HS-5 (cell line): ENCODE measurements at places on chromosomes 1 and 21.
A peak's percentile ranks its signal among the peaks of the same experiment; 100 is the strongest.

- DNase-seq, result no peak
Measured at GRCh38 chr1:167429612-167430011, 88.7 kb downstream of the CD247 start.

- DNase-seq, result no peak
Measured at GRCh38 chr1:88401313-88401712, 282.8 kb upstream of the PKN2 start.

DNA sequence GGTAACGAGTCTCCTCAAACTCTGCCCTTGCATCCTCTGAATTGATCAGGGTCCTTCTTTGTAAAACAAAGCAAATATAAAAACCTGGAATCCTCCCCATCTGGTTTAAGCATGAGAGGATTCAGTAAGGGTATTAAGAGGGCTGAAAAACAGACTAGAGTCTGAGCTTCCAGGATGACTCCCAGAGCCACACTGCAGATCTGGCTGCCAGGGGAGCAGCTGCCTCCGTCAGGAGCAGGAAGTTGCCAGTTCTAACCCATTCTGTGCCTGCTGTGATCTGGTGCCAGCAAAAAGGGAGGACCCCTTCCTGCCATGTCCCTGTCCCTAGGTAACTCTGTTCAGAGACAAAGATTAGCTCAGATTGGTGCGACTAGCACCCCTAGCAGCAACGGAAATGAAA lies 27.5 kb downstream of the SERTAD4 start:
- no peak for DNase-seq

DNA sequence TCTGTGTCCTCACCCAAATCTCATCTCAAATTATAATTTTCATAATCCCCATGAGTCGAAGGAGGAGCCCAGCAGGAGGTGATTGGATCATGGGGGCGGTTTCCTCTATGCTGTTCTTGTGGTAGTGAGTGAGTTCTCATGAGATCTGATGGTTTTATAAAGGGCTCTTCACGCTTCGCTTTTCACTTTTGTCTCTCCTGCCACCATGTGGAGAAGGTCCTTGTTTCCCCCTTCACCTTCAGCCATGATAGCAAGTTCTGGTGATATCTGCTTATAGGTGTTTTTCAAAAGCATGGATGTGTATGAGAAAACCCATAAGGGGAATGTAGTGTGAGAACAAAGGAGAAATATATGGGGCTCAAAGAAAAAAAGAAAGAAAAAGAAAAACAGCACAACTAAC lies 405.9 kb upstream of the RGS18 start:
- DNase-seq, result no peak

- no peak for DNase-seq
Measured at GRCh38 chr21:22993822-22994574, 1995.8 kb downstream of the NCAM2 start.

DNA sequence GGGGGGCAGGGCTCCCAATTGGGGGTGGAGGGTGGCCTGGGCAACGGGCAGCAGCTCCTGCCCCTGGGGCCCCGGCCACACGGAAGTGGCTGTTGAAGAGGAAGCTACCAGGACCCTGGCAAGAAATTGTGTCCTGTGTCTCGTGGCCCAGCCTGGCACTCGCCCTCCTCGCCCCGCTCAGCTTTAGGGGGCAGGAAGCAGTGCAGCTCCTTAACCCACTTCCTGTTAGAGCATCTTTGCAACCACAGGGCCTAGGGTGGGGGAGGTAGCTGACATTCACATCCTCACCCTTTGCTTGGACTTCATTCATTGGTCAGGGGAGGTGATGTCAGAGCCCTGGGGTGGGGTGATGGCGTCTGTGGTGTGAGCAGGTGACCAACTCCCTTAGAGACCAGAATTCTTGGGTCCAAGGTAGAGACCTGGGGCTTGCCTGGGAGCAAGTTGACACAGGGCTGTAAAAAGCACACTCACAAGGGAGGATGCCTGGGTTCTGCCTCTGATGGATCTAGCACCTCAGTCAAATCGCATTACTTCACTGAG lies at the start of gene ARHGAP30:
ARHGAP30 (minus strand) TSS at position 161 of the 540 bp plus-strand sequence. CDS start 267 bp downstream, outside the sequence.
- no peak for DNase-seq

GRCh38 chr1:84090447-84091245 lies 53.4 kb upstream of the PRKACB start:
- no peak for DNase-seq

DNA sequence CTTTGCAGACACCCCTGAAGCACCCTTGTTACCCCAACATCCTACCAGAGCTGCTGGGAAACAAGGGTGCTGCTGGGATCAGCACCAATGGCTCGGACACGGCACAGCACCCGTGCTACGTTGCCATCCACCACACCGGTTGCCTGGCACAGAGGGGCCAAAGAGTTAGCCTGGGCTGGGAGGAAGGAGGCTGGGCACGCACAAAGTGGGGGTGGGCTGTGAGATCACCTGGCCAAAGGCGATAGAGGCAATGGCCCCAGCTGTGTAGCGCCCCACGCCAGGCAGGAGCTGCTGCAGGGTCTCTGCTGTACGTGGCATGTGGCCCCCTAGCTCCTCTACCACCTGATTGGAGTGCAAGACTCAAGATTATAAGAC lies 5.6 kb downstream of the HPDL start:
- DNase-seq, result no peak

- DNase-seq, result peak; percentile 16
Measured at GRCh38 chr1:157932069-157932468, 61.4 kb upstream of the KIRREL1 start.

DNA sequence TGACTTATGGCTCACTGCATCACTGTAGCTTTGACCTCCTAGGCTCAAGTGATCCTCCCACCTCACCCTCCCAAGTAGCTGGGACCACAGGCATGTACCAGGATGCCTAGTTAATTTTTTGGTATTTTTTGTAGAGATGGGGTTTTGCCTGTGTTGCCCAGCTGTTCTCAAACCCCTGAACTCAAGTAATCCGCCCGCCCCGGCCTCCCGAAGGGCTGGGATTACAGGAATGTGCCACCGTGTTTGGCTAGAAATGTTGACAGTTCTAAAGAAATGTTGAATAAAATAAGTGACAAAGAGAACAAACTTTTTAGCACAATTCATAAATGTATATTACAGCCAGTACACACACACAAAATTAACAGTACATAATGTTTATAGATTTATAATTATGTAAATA lies 1586.1 kb downstream of the NCAM2 start:
- DNase-seq, result no peak

- DNase-seq, result peak; percentile 33
Measured at GRCh38 chr1:54488779-54489626, 59.0 kb upstream of the ACOT11 start.
